ENCODE measurements at places on chromosomes 13 and 19.
A peak's percentile ranks its signal among the peaks of the same experiment; 100 is the strongest.

- DNase-seq = no peak
Observed at GRCh38 chr19:5703819-5704818, 14.0 kb downstream of the RPL36 start.

DNA sequence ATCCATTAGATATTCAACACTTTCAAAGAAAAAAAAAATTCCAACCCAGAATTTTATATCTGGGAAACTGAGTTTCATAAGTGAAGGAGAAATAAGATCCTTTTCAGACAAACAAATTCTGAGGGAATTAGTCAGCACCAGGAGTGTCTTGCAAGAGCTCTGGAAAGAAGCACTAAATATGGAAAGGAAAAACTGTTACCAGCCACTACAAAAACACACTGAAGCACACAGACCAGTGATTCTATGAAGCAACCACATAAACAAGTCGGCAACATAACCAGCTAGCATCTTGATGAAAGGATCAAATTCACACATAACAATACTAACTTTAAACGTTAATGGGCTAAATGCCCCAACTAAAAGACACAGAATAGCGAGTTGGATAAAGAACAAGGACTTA is 368.4 kb upstream of the MIR17HG start:
- DNase-seq = no peak

DNA sequence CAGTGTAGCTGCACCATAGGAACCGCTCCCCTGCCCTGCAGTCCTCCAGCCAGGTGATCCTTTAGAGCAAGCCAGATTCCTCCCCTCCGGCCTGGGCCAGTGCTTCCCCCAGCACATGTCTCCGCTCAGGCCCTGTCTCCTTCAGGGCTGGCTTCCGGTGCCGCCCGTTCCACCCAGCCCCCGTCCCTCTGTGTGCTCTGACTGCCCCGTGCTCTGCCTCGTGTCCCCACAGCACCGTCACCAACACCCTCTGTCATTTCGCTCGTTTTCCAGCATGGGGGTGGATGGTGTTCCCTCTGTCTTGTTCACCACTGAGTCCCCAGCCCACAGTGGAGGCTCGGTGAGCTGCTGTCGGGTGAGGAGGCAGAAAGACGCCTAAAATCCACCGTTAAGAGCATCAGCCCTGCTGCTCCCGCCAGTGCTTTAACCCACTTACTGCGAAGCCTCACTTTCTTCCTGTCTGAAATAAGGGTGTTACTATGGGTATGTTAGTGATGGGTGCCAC is 54.5 kb downstream of the TSSK6 start:
- DNase-seq = peak; percentile 27

DNA sequence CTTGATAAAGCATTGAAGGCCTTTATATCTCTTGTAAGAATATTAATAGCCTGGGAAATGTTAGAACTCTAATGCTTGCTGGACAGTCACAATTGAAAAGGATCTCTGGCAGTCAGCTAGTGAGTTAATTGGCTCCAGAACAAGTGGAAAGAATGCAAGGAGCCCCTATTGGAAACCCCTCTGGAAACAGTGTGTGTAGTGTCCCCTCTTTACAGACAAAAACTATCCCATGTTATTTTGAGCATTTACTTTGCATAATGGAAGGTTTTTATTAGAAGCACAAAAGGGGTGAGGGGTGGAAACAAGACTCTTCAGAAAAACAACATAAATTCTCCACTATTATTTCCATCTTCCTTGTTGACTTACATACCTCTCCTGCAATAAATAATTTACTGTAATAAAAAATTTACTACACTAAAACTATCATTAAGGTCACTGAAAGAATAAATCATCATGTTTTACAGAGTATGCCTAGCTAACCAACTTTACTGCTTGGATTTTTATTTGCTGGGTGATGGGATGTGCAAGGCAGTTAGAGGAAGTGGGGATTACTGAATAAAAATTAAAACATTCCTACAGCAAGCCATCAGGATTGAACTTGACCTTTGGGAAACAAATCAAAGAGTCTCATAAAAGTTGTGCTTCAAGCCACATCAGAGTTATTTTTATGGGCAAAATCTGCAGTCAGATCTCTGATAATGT is 610.4 kb downstream of the TBC1D4 start:
- no peak for DNase-seq

- no peak for DNase-seq
Observed at GRCh38 chr13:53159431-53159830, 130.8 kb downstream of the OLFM4 start.

GRCh38 chr13:34040863-34041262 is 222.9 kb downstream of the RFC3 start:
- DNase-seq = no peak

DNA sequence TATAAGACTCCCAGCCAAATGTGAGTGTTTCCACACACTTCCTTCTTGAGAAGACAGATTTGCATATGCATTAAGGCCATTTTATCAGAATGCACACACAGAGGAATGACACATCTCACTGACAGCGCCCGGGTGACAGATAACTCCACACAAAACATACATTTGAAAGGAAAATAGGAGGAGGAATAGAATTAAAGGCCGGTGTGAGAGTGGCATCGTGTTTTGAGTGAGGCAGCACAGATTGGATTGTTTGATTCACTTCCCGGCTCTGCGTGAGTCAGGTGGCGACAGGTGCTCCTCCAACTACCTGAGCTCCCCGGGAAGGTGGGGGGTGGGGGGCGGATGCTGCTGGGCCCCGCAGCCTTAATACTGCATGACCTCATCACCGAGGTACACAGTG is 429.0 kb downstream of the TSHZ3 start:
- DNase-seq = no peak

- DNase-seq = no peak
Observed at GRCh38 chr13:36601186-36601585, 72.6 kb upstream of the SERTM1 start.

GRCh38 chr13:66675620-66676019 is 554.5 kb downstream of the PCDH9 start:
- no peak for DNase-seq

DNA sequence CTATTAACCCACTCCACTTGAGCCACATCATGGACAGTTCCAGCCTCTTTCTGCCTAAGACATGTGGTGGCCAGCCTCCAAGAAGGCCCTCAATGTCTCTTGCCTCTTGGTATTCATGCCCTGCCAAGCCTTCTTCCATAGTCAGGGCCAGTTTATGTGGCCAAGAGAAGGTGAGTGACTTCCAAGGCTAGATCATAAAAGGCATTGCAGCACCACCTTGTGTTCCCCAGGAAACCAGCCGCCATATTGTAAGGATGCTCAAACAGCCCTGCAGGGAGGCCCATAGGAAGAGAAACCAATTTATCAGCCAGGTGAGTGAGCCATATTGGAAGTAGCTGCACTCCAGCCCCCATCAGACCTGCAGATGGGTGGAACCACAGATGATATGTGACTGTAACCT is 12.3 kb upstream of the DNMT1 start:
- DNase-seq = no peak

GRCh38 chr19:46494941-46495785 is 504 bp downstream of the PNMA8B start:
- DNase-seq = no peak

DNA sequence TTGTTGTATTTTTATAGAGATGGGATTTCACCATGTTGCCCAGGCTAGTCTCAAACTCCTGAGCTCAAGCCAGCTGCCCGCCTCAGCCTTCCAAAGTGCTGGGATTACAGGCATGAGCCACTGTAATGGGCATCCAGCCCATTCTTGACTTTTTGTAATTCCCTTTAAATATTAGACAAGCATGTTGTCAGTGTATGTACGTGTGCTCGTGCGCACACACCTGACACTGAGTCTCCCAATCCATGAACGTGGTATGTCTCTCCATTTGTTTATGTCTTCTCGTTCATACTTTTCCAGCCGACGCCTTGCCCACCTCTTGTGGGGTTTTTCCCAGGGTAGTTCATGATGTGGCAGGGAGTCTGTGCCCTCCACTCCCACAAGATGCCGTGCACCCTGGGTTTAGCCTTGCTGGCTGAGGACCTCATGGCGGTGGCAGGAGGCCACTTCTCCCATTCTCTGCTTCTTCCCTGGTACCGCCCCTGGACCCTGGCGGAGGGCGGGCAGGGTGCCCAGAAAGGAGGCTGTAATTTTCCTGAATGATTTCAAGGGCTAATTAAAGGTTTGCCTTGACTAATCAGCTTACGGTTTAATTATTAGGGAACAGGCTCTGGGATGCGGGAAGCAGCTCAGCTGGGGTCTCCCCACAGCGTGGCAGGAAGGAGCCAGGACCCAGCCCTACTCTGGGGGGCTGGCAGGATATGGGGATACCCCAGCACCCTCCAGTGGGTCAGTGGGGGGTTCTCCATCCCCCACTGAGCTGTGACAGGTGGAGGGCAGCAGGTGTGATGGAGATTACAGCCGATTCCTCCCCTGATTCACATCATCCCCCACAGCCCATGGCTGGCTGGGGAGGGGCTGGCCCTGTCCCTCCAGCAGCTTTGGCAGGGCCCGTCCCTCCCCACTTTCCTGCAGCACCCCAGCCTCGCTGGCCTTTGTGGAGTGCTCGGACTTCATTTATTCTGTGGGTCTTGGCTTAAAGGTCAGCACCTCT is 12.9 kb downstream of the PAK4 start:
- no peak for DNase-seq

DNA sequence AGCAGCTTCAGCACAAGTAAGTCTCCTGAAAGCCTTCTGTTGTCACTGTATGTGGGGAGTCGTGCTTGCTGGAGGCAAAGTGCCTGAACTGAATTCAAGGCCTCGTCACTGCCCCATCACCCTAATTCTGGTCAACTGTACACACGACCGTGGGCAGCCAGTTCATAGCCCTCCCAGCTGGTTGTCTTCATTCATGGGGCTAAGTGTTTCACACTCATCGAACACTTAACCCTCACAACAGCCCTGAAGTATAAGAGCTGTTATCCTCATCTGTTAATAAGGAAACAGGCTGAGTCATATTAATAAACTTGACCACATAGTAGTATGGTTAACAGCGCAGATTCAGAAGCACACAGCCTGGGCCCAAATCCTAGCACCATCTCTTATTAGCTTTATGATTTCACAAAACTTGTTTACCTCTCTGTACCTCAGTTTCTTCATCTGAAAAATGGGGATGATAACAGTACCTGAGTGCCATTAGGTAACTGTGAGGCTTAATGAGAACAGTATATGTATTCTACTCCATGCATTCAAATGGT is 66.7 kb downstream of the CDADC1 start:
- DNase-seq = no peak

DNA sequence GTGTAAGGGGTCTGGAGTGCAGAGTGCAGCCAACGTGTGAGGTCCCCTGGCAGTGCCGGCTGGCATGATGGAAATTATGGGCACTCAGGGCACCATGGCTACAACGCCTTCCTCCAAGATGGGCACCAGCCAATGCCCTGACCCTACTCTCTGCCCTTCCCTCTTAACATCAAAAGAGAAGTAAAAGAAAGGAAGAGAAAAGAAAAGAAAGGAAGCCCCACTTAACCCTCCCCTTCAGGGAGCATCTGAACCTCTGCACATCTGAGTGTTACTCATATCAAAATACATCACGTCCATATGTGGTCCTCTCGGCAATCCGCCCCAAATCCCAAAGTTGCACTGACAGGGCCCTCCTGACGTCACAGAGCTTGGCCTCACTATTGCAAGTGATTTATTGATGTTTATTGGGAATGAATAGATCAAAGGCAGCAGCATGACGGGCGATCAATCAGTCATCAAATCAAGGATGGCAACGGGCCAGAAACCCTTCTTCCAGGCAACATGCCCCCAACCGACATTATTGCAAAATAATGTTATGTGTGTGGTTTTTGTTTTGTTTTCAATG is 1.3 kb downstream of the TSHZ3 start:
- no peak for DNase-seq

DNA sequence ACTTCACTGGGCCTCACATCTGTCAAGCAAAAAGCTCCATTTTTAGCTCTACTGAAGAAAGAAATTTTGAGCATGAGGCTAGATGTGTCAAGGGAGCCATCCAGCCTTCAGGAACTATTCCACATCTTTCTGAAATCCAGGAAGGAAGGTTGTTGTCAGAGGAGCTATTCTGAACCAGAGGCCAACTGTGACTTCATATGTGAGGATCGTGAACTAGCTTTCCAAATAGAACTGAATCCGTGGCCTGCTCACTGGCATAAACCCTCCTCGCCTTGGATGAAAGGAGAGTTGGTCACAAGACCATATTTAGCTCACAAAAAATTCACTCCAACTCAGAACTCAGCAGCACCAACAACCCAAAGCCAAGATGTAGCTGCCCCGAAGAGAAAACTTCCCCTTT is 195.8 kb downstream of the FOXO1 start:
- DNase-seq = no peak

- no peak for DNase-seq
Observed at GRCh38 chr13:43883631-43884030, 3.9 kb downstream of the LACC1 start.

GRCh38 chr19:42074513-42075363 is 1.2 kb upstream of the ZNF574 start:
- DNase-seq = no peak

DNA sequence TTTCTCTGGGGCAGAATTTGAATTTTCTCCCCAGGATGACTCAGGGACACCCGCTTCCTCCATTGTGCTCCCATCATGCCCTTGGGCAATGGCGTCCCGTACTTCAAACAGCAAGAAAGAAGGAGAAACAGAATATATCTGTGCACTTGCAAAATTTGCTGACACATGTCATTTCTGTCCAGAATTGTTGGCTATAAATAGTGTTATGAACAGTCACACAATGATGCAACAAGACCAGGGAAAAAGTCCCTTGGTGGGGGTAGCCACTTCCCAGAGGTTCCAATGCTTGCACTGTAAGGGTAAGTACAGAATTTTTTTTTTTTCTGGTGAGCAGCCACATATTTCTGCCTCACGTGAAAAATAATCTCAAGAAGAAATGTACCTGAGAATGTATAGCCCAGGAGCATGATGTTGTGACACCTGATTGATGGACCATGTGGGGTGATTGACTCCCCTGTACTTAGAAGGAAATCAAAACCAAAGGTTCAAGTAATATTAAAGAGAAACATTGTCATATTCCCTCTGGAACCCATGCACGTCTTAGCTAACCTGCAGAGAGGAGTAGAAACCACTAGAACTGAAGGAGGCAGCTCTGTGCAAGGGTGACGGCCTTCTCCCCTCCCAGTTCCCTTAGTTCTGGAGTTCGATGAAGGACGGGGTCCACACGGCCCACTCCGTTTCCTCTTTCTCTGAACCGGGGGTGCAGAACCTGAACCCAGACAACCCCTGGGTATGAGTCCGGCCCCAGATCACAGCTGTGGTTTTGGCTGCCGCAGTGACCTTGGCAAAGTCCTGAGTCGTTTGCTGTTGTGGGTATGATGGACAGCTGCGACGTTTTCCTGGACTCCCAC is 9.3 kb upstream of the LAIR1 start:
- no peak for DNase-seq

- no peak for DNase-seq
Observed at GRCh38 chr19:29001597-29002245, 211.2 kb downstream of the UQCRFS1 start.

DNA sequence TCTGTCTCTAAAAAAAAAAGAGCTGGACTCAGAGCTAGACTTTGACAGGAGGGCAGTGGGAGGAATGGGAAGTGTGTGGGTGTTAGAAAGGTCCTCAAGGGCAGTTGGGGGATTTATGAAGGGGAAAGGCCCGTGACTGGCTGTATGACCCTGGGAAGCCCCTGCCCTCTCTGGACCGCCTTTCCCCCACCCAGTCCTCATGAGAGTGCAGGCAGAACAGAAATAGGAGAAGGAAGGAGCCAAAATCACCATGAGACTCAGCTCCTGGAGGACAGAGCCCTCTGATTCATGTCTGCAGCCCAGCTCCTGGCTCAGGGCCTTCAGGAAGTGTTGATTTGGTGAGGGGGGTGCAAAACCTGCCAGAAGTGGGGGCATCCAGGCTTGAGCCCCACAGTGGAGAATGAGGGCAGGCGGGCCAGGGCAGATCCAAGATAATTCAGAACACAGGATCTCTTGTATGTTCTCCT is 8.7 kb upstream of the SMG9 start:
- no peak for DNase-seq
